ENCODE measurements at places on chromosomes 3 and 15.

GRCh38 chr3:96434651-96435050 lies 379.7 kb upstream of the EPHA6 start:
- no peak for DNase-seq

DNA sequence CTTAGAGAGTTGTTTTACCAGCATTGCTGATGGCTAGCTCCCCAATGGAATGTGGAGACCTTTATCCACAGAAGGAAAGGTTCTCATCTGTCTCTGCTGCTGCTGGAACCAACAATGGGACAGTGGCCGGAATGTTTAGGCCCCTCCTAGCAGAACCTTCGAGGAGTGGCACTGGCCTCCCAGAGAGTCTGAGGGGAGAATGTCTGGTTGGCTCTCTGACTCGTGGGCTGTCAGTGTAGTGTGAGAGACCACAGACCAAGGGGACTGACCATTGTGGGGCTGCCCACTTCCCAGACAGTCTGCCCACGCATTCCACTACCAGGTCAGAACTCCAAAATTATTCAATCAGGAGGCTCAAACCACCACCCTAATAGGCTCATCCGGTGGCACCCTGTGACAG lies 5.1 kb downstream of the RASL12 start:
- DNase-seq: no peak

GRCh38 chr3:138438896-138439295 lies 4.5 kb downstream of the ESYT3 start:
- DNase-seq: no peak

- no peak for DNase-seq
Measured at GRCh38 chr15:60373327-60373726, 24.5 kb downstream of the ANXA2 start.

- DNase-seq: no peak
Measured at GRCh38 chr3:35739181-35739809, 100.0 kb downstream of the ARPP21 start.

DNA sequence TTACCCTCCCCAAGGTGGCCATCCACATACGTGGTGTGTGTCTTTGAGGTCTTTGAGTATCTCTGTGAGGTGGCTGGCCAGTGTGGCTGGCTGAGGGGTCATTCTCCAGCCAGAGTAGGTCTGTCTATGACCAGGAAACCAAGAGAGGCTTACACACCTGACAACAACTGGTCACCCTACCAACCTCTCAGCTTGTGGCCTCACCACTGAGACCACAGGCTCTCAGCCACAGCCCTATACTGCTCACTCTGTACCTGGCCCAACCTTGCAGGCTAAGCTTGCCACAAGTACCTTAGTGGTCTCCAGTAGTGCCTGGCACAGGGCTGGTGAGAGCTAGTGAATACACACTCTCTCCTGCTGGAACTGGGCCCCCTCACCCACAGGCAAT lies 5.1 kb downstream of the HEMK1 start:
- DNase-seq: no peak

- no peak for DNase-seq
Measured at GRCh38 chr3:150116196-150116595, 145.5 kb upstream of the PFN2 start.

DNA sequence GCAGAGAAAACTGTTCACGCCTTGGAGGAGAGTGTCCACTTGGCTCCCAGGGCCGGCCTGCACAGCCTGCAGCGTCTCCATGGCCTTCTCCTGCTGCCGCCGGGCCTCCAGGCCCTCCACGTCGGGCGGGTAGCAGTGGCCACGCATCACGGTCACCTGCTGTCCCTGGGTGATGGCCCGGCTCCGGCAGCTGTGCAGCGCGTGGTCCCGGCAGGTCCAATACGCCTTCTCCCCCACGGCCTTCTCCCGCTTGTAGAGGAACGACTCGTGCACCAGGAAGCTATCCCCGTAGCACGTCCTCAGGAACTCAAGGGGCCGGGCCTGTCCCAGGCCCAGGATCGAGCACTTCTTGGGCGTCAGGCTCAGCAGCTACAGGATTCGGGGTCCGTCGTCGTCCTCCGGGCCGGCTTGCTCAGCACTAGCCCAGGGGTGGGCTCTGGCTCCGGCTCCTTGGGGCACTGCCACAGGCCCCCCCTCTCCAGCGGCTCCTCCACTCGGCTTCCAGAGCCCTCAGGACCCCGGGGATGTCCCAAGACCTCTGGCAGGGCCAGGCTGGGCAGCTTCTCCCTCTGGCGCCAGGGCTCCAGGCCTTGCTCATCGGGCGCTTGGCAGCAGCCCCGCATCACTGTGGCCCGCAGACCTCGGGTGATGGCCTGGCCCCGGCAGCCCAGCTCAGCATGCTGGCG lies 83.6 kb upstream of the FXR1 start:
- DNase-seq: no peak

DNA sequence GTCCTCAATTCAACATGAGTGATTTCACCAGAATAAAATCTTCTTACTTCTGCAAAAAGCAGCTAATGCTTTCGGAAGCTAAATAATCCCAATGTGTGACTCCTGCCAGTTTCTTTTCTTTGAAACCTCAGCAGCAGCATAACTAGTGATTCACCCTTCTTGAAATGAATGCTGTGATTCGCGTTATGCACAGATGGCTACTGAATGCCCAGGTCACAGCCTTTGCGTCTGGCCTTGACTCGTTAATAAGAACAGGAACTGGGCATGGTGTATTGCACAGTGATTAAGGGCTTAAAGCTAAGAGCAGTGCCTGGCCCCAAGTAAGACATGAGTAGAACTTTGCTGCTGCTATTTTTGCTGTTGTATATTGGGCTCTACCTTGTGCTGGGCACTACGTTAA lies 19.0 kb downstream of the CGNL1 start:
- DNase-seq: no peak

DNA sequence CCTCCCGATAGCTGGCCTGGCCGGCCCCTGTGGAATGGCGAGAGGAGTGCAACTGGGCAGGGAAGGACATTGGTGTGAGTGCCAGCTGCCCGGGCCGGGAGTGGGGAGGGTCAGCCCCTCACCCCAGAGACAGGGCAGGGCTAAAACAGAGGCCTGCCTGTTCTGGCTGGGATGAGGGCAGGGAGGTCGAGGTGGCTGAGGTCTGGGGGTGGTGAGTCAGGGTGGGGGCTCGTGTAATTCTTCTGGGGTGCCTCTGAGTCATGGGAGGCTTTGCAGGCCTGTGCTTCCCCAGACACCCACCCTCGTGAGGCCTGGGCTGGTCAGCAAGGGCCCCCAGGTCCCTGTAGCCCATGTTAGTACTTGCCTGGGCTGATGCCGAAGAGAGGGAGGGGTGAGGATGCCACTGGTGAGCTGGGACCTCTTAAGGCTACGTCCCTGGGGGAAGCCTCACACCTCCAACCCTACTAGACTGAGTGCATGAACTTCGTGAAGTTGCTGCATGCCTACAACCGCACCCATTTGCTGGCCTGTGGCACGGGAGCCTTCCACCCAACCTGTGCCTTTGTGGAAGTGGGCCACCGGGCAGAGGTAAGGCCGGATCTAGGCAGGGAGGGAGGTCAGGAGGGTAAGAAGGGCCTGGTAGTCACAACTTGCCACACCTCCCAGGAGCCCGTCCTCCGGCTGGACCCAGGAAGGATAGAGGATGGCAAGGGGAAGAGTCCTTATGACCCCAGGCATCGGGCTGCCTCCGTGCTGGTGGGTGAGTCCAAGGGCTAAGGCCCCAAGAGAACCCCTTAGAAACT lies 1.7 kb downstream of the SEMA3B start:
- DNase-seq: no peak

DNA sequence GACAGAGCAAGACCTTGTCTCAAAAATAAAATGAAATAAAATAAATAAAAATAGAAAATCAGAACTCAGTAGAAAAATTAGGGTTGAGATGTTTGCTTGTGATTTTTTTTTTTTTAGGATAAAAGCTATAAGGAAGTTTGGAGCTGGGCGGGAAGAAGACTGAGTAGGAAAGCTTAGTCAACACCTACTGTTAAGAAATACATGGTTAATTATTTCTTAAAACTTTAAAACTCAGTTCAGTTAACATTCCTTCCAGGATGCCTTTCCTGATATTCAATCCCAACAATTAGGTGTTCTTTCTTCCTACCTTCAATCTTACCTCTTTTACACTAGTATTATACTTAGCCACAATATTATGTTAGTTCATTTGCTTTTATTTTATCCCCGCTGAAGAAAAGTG lies 246.2 kb downstream of the LSAMP start:
- DNase-seq: no peak

DNA sequence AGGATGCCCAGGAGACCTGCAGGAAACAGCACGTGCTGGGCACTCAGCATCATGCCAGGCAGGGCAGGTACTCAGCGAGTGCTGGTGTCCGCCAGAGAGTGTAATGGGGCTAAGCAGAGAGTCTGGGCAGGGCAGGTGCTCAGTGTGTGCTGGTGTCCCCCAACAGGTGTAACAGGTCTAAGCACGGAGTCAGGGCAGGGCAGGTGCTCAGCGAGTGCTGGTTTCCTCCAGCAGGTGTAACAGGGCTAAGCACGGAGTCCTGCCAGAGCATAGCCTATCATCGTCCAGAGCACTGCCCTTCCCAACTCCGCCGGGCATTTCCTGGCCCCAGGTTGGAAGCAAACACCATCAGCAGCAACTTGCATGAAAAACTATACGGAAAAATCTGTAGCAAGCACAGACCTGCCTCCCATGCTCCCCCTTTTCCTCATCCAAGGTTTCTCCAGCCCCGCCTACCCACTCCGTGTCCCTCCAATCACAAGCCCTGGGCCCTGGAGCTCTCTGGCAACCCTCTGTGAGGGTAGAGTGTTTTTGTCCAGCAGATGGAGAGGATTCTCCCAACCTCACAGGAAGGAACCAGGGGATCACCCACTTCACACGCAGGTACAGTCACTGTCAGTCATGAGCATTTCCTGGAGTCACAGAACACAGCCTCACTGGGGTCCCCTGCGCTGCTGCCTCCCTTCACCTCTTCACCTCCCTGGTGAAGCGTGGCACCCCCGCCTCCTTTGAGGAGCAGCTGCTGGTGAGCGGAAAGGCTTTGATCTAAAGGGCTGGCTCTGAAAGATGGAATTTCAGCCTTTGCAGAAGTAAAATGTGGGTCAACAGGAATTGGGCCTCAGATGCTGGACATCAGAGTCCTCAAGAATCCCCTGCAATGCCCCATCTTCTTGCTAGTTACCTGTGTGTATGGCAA lies 302.5 kb downstream of the OCA2 start:
- DNase-seq: no peak

GRCh38 chr3:64240396-64240795 lies 15.1 kb upstream of the PRICKLE2 start:
- DNase-seq: no peak

DNA sequence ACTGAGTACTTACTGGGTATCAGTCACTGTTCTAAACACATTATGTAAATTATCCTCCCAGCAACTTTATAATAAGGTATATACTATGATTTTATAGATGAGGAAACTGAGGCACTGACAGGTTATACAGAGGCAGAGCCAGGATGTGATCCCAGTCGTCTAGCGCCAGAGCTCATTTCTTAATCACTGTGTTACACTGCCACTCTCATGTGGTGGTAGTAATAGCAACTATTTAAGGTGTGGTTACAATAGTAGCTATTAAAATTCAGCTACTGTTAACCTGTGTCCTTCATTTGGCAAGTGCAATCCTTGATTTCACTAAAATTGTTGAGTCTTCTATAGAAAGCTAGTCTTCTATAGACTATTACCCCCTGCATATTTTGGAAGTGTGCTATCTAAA lies 43.1 kb upstream of the TRPC1 start:
- no peak for DNase-seq

DNA sequence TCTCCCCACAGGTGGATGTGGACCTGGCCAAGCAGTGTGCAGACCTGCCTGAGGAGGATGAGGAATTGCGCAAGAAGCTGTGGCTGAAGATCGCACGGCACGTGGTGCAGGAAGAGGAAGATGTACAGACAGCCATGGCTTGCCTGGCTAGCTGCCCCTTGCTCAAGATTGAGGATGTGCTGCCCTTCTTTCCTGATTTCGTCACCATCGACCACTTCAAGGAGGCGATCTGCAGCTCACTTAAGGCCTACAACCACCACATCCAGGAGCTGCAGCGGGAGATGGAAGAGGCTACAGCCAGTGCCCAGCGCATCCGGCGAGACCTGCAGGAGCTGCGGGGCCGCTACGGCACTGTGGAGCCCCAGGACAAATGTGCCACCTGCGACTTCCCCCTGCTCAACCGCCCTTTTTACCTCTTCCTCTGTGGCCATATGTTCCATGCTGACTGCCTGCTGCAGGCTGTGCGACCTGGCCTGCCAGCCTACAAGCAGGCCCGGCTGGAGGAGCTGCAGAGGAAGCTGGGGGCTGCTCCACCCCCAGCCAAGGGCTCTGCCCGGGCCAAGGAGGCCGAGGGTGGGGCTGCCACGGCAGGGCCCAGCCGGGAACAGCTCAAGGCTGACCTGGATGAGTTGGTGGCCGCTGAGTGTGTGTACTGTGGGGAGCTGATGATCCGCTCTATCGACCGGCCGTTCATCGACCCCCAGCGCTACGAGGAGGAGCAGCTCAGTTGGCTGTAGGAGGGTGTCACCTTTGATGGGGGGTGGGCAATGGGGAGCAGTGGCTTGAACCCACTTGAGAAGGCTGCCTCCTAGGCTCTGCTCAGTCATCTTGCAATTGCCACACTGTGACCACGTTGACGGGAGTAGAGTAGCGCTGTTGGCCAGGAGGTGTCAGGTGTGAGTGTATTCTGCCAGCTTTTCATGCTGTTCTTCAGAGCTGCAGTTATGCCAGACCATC lies 8.6 kb downstream of the VPS18 start:
- no peak for DNase-seq

DNA sequence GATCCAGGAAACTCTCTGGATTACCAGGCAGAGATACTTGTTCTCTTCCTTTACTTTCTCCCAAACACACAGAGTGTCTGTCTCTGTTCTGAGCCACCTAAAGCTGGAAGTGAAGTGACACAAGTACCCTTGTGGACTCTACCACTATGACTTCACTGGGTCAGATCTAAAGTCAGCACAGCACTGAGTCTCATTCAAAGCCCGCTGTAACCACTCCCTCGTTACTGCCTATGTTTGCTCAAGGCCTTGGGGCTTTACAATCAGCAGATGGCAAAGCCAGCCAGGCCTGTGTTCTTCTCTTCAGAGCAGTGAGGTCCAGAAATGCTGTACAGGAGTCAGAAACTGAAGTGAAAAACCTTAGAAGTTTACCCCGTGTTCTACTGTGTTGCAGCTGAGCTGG lies 588.3 kb upstream of the SEMA6D start:
- no peak for DNase-seq

DNA sequence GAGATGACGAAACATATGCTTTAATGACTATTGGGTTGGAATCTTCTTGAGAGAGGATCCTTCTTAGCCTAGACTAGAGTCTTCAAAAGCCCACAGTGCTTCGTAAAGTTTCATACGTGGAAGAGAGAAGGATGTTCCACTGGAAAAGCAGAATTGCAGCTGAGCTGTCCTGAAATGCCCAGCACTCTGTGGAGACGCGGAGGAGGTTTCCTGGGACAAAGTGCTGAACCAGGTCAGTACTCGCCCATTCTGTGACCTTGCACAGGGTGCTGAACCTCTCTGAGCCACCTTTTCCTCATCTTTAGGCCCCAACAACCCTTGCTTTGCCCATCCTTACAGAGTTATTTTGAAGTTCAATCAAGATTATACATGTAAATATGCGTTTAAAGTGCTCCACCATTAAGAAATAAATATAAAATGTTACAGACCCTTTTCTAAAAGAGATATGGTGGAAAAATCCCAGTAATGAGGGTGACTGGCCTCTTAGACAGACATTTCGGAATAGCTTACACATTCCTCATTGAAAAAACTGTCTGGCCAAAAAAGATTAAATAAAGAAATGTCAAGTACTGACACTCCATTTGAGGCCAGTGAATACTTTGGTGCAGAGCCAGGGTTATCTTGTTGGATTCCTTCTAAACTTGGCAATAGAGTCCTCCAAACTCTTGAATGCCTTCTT lies 4.2 kb upstream of the MAGEF1 start:
- no peak for DNase-seq

GRCh38 chr3:159185443-159186050 lies 383.7 kb downstream of the MFSD1 start:
- no peak for DNase-seq

Measured in stimulated activated CD8-positive, alpha-beta memory T cell treated with anti-CD3 and anti-CD28 coated beads, Interleukin-15, amount 100 ng/mL, for 4 hours (primary cell).